ENCODE measurements at places on chromosomes 13 and 19.

DNA sequence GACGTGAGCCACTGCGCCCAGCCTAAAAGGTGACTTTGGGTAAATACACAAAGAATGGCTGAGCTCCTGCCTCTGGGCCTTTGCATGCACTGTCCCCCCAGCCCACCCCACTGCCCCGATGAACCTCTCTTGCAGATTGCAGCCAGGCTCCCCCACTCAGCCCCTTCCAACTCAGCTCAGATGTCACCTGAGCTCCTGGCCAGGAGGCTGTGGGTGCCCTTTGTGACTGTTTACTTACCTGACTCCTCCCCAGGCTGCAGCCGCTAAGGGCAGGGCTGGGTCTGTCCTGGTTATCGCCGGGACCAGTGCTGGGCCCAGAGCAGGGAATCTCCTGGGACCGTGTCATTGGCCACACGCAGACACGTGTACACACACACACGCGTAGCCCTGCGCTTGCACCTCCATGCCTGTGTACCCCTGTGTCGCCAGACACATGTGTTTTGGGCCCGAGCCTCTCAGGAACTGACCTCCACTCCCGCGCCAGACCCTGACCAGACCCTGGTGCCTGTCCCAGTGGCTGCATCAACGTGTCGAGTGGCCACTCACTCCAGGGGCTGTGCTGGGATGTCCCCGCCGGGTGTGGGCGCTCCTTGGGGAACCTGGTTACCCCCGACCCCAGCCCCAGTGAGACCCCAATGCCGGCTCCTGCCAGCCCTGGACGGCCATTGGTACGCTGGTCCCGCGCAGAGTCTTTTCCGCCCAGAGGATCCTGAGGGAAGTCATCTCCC, 18.7 kb downstream of the EFNA2 start:
- DNase-seq = no peak

DNA sequence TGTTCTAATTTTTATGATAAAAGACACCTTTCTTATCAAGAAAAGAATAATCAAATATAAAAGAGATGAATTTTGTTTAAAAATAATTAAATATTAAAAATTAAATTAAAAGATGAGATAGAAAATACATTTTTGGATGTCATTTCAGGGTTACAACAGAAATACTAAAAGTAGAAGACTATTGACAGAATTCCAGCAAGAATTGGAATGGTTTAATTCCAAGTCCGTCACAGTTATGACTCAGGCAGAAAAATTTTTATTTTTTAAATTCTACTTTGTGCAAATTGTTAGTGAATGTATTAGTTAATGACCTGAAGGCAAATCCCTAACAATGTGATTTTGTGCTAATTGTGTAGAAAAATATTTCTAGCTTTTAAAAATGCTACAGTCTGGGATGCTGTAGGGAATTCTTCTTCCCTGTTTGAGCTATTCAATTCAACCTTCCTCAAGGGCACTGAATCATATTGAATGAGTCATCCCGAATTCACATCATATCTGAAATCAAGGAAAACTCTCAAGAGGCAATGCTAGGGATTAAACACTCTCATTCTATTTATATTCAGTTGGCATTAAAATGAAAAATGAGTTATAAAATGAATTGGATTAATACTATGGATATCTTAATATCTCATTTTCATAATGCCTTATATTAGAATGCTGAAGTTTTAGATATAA, 633.5 kb upstream of the ATXN8OS start:
- DNase-seq = no peak

DNA sequence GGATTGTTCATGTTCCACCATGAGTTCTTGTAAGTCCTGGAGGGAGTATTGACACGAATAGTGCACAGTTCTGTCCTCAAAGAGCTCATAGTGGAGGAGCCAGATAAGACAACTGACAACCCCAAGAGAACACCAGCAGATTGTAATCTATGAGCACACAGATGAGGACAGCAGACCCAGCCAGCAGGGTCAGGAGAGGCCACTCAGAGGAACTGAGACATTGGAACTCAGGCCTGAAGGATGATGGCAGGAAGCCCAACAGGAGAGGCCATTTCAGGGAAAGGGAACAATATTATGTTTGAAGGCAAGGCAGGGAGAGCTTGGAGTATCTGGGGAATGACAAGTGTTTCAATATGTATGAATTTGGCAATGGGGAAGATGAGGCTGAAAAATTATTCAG, 63.7 kb upstream of the IPO5 start:
- DNase-seq = no peak

GRCh38 chr13:21117104-21117809, 55.9 kb upstream of the LATS2 start:
- no peak for DNase-seq

DNA sequence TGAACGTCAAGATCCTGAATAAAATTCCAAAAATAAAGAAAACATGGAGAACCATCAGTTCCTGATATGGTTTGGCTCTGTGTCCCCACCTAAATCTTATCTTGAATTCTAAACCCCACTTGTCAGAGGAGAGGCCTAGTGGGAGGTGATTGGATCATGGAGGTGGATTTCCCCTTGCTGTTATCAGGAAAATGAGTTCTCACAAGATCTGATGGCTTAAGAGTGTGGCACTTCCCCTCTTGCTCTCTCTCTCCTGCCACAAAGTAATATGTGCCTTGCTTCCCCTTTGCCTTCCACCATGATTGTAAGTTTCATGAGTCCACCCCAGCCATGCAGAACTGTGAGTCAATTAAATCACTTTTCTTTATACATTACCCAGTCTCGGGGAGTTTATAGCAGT, 827.4 kb downstream of the GPC5 start:
- no peak for DNase-seq

DNA sequence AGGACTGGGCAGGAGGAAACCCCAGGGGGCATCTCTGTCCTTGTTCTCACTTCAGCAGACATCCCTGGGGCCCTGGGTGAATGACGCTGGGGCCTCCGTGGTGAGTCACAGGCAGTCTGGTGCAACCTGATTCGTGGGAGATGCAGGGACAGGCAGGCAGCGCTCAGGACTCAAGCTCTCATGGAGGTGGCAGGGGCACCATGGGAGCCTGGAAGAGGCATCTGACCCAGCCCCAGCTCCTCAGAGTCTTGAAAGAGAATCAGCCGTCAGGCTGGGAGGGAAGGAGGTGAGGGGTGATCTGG, 14.0 kb upstream of the PTOV1 start:
- no peak for DNase-seq
